Activated naive CD4-positive, alpha-beta T cell treated with Interleukin-2 at 50 U/mL for 16 hours (primary cell): ENCODE measurements at places on chromosomes 13 and 19.

GRCh38 chr13:77513719-77514335 lies 21.7 kb upstream of the SCEL start:
- DNase-seq: no peak

- no peak for DNase-seq
Observed at GRCh38 chr19:8361921-8362793, 1.8 kb upstream of the ANGPTL4 start.

GRCh38 chr19:6476155-6476895 lies 5.3 kb downstream of the DENND1C start:
- DNase-seq: peak; percentile 56

- DNase-seq: no peak
Observed at GRCh38 chr19:40465025-40465556, 454 bp downstream of the BLVRB start.

GRCh38 chr13:76868371-76868770 lies 17.8 kb downstream of the KCTD12 start:
- no peak for DNase-seq

DNA sequence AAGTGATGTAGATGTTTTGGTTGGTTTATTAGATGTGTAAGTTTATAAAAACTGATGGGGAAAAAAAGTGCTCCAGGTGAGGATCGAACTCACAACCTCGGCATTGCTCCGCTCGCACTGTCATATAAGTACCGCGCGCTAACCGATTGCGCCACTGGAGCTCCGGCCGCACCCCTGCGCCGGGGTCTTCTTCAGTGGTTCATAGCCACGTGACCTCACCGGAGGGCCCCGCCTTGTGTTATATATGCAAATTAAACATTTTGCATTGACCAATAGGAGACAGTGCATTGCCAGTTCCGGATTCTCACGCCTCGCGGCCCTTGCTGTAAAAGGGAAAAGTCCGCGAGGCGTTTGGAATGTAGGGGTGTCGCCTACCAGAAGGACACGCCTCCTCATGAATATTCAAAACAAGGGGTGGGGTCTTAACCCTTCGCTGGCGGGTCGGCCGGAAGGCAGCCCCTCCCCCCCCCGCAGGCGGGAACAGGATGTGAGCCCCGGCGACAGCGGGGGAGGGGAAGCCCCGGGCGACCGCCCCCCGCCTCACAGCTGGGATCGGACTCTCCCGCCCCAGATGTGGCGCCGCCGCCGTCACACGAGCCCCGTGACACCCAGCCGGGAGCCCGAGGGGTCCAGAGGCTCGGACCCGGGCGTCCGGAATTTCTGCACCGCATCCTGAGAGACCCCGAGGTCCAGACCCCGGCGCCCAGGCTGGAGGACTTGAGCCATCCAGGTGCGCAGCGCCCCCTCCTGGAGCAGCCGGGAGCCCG lies at the start of gene PLEKHG2:
Gene PLEKHG2 (plus strand): TSS at position 570 of the 767 bp plus-strand sequence. CDS start 1,418 bp downstream, outside the sequence.
- peak; percentile 96 for DNase-seq

- no peak for DNase-seq
Observed at GRCh38 chr13:106738186-106738678, 170.3 kb upstream of the ARGLU1 start.

- DNase-seq: no peak
Observed at GRCh38 chr13:90205911-90206310, 1141.6 kb upstream of the MIR17HG start.

DNA sequence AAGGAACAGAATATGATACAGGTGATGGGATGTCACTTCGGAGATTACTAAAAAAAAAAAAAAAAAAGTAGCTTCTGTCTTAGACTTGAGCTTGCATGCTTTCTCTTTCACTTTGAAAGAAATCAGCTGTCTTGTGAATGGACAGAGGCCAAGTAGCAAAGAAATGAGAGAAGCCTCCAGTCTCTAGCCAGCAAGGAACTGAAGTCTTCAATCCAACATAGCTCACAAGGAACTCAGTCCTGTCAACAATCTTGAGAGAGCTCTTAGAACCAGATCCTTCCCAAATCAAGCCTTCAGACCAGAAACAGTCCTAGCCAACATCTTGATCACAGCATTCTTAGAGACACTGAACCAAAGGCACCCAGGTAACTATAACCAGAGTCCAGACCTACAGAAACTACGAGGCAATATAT lies 7.7 kb downstream of the N4BP2L2 start:
- no peak for DNase-seq

DNA sequence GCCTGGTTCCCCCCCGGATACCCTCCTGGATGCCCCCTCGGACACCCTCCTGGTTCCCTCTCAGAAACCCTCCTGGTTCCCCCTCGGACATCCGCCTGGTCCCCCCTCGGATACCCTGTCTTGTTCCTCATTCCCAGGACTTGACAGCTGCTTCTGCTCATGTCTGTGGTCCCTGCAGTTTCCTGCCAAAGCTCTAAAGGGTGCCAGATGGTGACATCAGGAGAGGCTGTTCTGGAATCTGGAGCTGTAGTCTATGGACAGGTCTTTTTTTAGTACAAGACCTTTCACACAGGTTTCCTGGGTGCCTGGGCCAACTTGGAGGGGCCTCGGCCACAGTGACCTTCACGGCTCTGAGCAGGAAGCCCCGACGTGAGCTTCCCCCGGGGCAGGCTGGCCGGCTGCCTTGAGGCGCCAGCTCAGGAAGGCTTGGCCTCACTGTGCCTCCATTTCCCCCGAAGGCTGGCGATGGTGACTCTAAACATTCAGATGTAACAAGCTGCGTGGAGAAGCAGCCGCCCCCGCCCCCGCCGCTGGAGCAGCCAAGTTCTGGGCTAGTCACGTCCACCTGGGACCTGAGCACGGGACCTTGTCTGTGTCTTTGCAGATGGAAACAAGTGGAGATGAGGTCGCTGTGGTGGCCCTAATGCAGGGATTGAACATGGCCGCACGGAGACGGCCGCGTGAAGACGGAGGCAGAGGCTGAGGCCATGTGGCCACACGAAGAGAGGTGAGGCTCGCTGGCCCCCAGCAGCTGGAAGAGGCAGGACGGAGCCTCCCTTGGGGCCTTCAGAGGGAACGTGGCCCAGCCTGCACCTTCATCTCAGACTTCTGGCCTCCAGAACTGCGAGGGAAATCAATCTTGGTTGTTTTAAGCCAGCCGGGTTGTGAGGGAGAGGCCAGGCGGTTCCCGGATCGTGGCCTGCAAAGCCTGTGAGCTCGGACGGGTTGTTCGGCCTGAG lies 12.7 kb downstream of the SGTA start:
- DNase-seq: no peak

DNA sequence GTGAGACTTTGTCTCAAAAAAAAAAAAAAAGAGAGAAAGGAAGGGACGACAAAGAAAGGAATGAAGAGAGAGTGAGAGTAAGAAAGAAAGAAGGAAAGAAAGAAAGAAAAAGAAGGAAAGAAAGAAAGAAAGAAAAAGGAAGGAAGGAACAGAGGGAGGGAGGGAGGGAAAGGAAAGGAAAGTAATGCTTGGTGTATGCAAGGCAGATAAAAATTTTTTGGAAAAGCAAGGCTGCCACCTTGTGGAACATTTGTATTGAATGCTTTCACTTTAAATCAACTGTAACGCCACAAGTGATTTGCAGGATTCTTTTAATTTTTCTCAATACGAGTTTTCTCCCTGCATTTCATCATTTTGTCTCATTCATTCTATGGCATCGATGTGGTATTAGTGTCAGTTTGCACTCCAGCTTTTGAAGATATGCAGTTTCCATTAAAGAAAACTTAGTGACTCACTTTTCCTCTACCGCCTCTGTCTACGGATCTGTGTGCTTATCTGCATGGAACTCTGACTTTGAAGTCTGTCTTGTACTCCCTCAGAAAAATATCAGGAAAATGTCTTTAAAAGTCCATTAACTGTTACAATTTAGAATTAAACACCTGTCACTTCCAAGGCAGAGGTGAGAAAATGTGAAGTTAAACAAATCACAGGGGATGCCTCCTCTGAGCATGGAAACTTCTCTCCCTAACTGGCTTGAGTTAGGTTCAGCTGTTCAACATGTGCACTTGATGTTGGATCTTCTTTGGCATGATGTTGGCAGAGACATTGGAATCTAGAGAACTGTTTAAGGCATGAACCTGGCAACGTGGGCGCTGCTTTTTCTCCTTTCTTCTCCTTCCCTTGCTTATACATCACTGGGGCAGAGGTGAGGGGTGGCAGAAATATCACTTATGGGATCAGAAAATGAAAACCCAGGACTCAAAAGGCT lies 20.0 kb upstream of the ZDHHC20 start:
- DNase-seq: peak; percentile 17

DNA sequence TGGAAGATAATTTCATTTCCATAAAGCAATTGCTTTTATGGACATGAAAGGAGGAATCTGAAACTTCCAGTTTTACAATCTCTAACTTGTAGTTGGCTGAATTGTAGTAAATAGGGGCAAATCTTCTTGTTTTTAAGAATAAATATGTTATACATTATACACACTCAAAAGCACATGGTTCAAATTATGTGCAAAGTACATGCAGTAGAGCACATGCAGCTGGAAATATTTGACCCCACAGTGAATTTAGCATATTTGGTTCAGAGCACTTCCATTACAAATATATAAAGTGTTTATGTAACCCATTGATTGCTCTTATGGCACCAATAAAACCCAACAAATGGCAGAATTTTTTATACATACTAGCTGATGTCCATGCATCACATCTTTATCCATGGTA lies 180.5 kb downstream of the IRS2 start:
- DNase-seq: no peak

DNA sequence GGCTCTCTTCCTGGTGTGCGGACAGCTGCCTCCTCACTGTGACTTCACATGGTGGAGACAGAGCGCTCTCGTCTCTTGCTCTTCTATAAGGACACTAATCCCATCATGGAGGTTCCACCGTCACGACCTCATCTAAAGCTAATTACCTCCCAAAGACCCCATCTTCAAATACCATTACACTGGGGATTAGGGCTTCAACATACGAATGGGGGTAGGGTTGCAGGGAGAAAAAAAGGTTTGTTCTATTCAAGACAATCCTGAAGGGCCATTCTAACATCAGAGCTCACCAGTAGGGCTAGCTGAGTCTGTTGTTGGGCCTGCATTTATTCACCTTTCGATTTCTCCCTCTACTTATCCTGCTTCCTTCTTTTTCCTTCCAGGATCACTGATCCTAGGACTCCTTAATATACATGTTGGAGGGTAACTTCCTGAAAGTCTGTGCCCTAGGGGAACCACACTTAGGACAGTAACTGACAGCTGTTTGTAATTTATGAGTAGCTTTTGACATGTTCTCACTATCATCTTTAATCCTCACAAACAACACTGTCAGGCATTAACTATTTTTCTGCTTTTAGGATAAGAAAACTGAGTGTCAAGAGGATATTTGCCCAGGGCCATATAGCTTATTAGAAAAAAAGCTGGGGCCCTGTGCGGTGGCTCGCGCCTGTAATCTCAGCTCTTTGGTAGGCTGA lies 18.8 kb upstream of the GTF2F2 start:
- DNase-seq: no peak

GRCh38 chr19:54201172-54201701 lies 579 bp downstream of the RPS9 start:
- peak; percentile 12 for DNase-seq

DNA sequence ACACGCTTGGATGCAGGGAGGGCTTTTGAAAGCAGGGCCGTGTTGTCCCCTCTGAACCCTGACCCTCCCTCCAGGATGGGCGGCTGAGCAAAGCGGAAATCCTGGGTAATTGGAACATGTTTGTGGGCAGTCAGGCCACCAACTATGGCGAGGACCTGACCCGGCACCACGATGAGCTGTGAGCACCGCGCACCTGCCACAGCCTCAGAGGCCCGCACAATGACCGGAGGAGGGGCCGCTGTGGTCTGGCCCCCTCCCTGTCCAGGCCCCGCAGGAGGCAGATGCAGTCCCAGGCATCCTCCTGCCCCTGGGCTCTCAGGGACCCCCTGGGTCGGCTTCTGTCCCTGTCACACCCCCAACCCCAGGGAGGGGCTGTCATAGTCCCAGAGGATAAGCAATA lies 15.2 kb downstream of the RCN3 start:
- no peak for DNase-seq

GRCh38 chr13:44822291-44822690 lies 167.0 kb downstream of the NUFIP1 start:
- no peak for DNase-seq

DNA sequence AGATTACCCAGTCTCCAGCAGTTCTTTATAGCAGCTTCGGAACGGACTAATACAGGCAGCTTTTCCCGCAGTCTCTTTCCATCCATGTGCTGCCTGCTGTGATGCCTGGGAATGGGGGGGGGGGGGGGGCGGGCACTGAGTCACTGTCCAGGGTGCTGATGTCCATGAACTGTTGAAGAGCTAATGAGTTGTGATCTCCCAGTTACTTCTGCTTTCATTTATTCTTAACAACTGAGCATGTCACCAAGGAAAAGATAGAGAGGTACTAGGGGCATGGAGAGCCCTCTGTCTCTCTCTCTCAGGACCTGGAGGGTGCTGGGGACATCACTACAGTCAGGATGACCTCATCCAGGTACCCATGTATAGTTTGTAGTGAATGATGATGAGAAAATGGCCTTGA lies 20.3 kb upstream of the CEACAM1 start:
- DNase-seq: no peak

DNA sequence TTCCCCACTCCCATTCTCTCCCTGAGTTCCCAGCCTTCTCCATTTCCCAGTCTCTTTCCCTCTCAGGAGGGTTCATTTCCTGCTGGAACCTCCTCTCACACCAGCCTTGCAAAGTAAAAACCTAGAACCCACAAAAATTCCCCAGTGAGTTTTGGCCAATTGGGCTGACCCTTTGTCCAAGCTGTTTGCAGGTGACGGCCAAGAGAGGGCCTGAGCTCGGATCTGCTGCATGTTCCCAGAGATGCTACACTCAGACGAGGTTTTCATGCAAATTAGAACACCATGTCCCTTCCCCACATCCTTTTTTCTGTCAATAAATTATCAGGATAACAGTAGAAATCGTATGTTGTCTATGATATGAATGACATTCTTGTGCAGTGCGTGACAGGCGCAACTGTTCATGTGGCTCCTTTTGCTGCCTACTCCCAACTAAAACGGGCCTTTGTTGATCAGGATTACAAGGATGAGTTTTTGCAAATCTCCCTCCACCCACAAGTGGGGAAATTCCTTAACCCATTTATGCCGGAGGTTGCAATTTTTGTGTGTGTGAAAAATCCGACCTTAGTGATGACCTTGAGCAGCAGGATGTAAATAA lies 149.5 kb downstream of the CACNA1A start:
- DNase-seq: no peak

GRCh38 chr13:97027162-97027554 lies 32.9 kb upstream of the OXGR1 start:
- no peak for DNase-seq

GRCh38 chr19:38351865-38352395 lies 16.3 kb downstream of the CATSPERG start:
- DNase-seq: no peak

- no peak for DNase-seq
Observed at GRCh38 chr13:66586489-66586888, 643.6 kb downstream of the PCDH9 start.

- peak; percentile 61 for DNase-seq
Observed at GRCh38 chr19:12994701-12995595, at the start of gene NFIX. Gene NFIX (plus strand): TSS chr19:12995475. CDS start chr19:12995838, 363 bp downstream.
